Activated CD8-positive, alpha-beta memory T cell treated with anti-CD3 and anti-CD28 coated beads for 48 hours (primary cell): ENCODE measurements at places on chromosomes 13 and 19.

DNA sequence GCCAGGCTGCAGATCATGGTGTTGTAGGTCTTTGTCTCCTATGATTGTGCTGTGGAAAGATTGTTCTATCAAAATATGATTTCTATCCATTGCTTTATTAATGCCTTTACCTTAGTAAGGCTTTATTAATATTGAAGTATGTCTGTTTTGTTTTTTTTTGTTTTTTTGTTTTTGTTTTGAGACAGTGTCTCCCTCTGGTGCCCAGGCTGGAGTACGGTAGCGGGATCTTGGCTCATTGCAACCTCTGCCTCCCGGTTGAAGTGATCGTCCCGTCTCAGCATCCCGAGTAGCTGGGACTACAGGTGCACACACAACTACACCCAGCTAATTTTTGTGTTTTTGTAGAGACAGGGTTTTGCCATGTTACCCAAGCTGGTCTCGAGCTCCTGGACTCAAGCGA lies 7.7 kb downstream of the IRGC start:
- DNase-seq: no peak

- DNase-seq: no peak
Observed at GRCh38 chr13:105341758-105342157, 1193.7 kb downstream of the EFNB2 start.

DNA sequence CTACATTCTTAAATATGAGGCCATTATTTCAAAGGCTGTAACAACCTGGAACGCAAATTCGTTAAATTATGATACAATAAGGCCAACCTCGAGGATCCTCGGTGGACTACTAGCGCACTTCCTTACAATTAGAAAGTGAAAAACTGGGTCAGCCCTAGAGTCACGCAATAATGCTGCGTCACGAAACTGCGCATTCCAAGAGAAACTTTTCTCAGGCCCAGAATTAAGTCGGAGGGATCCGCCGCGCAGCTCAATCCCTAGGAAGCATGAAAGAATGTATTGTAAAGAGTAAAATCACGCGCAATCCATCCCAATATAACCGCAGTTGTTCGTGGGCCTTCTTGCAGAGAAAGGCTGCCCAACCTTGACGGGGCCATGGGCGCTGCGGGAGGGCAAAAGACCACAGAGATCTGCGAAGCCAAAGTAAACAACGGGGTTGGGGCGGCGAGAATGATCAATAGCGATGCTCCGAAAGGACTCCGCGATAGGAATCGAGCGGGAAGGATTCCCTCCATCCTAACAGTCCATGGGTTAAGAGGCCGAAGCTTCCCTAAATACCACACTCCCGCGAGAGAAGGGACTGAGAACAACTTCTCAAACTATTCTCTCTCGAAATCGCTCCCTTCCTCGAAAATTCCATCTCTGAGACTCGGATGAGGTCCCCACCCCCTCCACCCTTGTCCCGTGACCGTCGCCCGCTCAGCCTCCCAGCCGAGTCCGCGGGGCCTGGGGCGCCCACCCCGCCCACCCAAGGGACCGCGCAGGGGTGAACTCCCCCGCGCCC lies 564 bp downstream of the SPART start:
- DNase-seq: no peak

GRCh38 chr19:17790059-17790780 lies 4.7 kb upstream of the B3GNT3 start:
- DNase-seq: no peak

DNA sequence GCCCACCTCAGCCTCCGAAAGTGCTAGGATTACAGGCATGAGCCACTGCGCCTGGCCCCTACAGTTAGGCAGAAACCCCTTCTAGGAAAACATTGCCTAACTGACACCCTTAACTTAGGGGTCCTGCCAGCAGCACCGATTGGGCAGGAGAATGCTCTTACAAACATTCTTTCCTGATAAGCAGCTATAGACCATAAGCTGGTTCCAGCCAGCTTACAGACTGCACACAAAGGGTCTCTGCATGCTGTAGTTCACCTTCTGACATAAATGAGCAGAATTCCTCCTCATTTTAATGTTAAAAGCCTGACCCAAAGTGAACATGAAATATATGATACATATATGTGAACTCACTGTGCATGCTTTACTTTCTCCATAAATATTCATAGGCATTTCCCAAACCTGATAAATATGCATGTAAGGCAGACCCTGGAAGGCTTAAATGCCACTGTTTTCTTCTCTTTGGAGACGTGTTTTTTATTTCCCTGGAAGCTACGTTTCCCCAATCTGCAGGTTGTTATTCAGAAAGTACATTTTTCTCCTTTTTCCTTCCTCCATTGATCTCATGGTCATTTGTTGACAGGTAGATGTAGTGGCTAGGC lies 48.5 kb upstream of the KL start:
- no peak for DNase-seq

GRCh38 chr13:85590231-85590931 lies 208.8 kb downstream of the SLITRK6 start:
- no peak for DNase-seq

DNA sequence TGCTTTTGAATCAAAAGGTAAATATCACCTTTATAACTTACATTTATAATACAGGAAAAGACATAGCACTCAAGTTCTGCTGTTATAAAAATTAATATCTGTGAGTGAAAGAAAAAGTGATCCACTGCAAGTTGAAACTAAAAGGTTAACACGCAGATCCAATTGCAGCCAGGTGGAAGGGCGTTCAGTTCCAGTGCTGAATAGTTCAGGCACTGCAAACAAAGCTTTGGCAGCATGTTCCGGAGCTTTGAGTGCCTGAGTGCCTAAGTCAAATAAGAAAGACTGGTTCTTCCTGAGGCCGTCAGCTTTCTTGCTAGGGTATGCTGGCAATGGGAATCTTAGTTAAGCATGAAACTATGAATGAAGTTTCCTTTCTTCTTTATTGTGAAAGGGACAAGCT lies 200.3 kb downstream of the LMO7 start:
- no peak for DNase-seq

- DNase-seq: no peak
Observed at GRCh38 chr19:45391346-45391745, 13.5 kb downstream of the PPP1R13L start.

DNA sequence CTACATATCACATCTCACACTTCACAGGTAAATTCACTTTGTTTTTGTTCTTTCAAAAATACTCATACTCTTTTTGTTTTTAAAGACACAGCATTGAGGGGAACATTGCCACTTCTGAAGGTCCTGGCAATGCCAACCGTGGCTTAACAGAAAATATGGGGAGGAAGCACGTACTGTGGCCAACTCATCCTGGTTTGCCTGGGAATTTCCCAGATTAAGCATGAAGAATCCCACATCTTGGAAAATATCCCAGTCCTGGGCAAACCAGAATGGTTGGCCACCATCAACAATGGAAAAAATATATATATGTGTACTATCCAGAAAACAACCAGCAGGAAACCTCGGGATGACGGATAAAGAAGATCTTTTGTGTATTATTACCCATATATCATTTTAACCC lies 1032.2 kb upstream of the SLC10A2 start:
- DNase-seq: no peak

DNA sequence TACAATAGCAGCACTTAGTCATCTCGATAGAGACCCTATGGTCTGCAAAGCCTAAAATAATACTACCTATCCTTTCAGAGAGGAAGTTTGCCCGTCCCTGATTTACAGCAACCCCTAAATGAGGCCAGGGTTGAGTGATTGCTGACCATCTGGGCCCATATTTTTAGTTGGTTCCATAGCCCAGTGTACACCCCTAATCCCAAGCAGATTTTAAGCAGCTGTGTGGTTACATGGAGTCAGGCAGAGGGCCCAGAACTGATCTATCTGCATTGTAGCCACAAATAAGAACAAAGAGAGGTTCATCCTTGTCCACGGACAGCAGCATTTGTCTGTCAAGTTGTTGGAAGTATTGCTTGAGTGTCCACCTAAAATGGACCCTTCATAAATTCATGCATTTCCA lies 148.2 kb downstream of the DCT start:
- no peak for DNase-seq

DNA sequence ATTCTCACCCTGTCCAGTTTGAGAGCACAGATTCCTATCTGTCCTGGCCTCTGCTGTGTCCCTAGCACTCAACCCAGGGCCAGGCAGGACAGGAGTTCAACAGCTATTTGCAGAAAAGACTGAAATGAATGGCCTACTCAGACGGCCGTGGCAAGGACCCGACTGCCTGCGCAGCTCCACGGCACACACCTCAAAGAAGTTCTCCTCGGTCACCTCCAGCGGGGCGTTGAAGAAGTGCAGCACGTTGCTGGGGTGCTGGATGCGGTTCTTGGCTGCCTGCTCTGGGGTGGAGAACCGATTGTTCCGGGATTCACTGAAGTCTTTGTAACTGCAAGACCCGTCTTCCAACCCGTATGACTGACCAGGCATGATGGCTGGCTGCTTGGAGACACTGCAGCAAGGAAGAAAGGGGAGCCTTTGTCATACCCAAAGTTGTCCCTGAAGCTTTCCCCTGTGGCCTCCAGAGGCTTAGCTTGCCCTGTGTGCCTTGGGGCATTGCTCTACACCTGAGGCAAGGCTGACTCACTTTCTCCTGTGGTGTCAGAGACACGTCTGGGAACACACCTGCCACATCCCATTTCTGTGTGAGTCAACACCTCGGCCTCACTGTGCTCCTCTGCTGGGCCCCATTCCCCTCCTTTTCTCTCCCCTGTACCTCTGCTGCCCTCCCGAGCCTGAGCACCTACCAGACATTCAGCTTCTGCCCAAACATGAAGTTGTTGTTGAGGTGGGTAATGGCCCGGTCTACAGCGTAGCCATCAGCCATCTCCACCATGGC lies 6.8 kb upstream of the ECH1 start:
- DNase-seq: no peak

DNA sequence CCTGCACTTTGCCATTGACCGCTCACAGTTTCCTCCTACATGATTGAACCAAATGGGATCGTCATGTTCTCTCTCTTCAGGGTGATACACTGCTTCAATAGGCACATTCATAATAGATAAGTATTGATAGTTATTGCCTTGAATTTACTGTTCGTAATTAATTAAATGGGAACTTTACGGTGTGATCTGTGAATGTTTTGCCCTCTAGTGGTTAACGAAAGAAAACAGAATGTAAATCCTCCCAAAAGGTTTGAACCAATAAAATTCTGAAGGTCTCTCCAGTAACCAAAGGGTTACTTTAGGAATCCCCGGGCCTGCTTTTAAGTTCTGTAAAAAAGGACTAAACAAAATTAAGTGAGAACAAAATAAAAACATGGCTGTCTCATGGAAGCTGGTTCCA lies 389.3 kb downstream of the DACH1 start:
- no peak for DNase-seq

- DNase-seq: no peak
Observed at GRCh38 chr19:15635016-15635805, 5.5 kb upstream of the CYP4F3 start.

DNA sequence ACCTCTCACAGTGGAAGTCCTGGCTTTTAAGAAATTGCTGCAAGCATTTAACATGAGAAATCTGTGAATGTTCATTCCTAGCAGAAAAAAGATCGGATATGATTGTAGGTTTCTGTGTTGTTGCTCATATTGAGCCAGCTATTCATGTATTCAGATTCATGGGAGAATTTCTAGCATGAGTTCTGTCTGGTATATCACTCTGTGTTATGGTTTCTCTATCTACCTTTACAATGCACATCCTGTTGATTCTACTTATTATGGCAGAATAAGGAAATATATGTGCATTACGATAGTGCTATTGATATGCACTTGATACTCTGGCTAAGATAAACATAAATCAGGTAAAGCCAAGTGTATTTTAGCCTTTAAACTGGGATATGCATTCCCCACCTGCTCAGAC lies 138.2 kb downstream of the KCNRG start:
- no peak for DNase-seq

- no peak for DNase-seq
Observed at GRCh38 chr19:1042689-1043511, 3.0 kb downstream of the ABCA7 start.

DNA sequence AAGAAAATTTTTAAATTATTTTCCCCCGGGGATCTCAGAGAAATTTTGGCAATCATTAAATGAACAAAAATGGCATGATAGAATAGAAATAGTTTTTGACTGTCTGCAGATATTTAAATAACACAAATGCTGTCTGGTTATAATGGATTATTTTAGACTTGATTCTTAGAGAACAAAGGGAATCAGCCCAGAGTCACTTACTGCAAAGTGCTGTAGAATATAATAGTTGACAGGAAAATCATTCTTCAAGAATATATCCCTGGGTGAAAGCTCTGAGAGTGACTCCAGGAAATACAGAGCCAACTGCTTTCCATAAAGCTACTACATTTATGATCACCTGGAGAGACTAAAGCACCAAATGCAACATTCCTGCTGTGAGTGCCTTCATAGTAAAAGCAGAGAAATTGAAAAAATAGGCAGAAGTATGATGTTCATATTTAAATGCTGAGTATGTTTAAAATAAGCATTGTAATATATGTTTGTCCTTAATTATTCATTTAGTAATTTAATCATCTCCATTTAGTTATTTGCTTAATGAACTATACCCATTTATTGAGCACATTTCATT lies 1765.8 kb downstream of the SLITRK1 start:
- no peak for DNase-seq

DNA sequence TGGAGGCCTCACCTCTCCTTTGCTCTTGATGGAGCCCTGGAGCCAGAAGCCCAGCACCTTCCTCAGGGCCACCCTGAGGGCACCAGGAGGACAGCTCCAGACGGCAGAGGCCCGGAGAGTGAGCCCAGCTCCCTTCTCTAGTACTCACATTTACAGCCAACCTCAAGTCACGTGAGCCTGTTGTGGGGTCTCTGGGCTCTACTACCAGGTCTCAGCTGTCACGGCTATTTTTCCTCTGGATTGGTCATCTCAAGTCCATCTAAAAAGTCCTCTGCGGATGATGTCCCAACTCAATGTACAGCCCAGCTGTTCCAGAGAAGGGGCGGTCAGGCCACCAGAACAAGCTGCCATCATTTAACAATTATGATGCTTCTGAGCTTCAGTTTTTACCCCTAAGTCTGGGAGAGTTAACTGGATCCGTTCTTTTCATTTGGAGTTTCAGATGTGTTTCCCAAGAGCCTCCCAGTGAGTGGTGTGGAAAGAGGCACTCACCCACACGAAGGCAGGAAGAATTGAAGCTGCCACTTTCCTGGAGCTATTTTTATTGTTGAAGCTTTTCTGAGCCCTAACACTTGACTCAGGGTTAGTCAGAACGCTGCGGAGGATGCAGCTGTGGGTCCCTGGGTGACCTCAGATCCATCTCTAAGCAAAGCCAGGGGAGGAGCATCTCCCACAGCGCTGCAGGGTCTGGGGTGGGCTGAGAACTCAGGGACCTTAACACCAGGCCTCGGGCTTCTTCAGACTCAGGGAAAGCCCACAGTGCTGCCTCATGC lies 143.5 kb upstream of the UBL3 start:
- no peak for DNase-seq

DNA sequence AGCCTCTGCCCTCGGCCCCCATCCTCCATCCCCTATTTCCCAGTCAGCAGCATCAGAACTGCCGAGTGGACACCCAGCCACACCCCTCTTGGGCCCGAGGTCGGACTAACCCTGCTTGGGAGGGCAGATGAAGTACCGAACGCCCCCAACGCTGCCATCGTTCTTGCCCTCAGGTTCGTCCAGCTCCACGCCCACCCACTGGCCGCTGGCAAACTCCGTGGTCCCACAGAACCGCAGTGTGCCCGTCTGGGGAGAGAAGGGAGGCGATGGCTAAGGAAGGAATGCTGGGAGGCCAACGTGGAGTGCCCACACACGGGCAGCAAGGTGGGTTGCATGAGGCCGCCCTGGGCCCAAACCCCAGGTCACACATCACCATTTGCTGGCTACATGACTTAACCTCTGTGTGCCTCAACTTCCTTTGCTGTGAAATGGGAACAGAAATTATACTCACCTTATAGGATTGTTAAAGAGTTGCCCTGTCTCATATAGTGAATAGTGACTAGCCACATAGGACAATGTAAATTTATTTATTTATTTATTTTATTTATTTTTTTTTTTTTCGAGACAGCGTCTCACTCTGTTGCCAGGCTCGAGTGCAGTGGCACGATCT lies 5.2 kb upstream of the ALKBH6 start:
- DNase-seq: no peak
